ENCODE measurements at places on chromosomes 1 and 21.
A peak's percentile ranks its signal among the peaks of the same experiment; 100 is the strongest.

- DNase-seq = no peak
These were observed 73.6 kb downstream of the GNG12 start for GRCh38 chr1:67759692-67760029.

- DNase-seq = no peak
These were observed 193.6 kb upstream of the ADGRL2 start for GRCh38 chr1:81607086-81607485.

- DNase-seq = no peak
These were observed 48.3 kb upstream of the MTR start for GRCh38 chr1:236746785-236747184.

DNA sequence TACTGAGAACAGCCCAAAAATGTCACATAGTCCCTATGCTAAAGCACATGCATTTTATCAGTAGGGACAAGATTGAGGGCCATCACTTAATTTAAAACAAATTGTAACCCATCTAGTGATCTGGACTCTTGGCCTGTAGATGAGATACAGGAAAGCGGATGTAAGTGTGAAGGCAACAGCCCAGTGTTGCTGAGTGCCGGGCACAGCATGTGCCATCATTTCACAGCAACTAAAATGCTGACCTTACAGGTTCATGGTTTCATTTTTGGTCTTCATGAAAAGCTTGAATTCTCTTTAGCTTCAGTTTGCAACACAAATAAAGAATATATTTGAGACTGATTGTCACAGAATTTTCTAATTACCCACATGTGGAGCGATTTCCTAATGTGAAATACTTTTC lies 5.8 kb downstream of the COG2 start:
- DNase-seq = no peak

- no peak for DNase-seq
These were observed 4.7 kb downstream of the TNN start for GRCh38 chr1:175072099-175072951.

GRCh38 chr1:46667782-46668760 lies at the start of gene ATPAF1:
ATPAF1 (minus strand) TSS chr1:46668364; CDS start chr1:46668322, 42 bp downstream.
- peak; percentile 80 for DNase-seq

GRCh38 chr1:63973005-63973419 lies 199.2 kb downstream of the ROR1 start:
- DNase-seq = no peak

- DNase-seq = no peak
These were observed 2.4 kb upstream of the PTAFR start for GRCh38 chr1:28178690-28179485.

DNA sequence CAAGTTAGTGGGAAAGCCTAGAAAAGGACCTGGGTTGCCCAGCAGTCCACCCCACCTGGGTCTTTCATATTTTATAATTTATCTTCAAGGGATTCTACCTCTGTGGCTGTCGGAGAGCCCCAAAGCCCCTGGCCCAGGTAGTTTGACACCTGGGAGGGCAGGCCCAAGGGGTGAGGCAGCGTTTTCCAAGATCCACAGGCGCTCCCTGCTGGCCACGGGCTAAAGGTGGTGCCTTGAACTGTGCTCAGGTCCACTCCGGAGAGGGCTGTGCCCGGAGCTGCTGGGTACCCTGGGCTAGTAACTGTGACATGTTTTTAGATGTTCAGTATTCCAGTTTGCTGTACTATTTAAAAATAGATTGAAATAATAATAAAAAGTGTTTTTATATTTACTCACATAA lies 37.2 kb upstream of the CRNN start:
- DNase-seq = no peak

DNA sequence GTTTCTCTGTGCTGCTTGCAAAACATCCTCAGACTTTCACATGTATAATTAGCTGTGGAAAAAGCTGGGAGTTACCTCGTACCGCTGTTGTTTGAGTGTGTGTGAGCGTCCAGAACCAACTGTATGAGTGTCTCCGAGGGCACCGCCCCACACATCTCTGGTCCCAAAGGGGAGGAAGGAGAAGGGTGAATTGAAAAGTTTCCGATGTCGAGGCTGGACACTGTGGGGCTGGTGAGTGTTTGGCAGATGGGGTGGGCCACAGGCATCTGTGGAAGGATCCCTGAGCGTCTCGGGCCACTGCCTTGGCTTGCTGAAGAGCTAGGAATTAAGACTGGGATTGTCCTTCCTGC lies 1.2 kb downstream of the ATP2B4 start:
- DNase-seq = no peak

All from activated CD8-positive, alpha-beta memory T cell treated with anti-CD3 and anti-CD28 coated beads, Interleukin-2, amount 50 U/mL, for 48 hours (primary cell).